ENCODE measurements at places on chromosomes 4 and X.

DNA sequence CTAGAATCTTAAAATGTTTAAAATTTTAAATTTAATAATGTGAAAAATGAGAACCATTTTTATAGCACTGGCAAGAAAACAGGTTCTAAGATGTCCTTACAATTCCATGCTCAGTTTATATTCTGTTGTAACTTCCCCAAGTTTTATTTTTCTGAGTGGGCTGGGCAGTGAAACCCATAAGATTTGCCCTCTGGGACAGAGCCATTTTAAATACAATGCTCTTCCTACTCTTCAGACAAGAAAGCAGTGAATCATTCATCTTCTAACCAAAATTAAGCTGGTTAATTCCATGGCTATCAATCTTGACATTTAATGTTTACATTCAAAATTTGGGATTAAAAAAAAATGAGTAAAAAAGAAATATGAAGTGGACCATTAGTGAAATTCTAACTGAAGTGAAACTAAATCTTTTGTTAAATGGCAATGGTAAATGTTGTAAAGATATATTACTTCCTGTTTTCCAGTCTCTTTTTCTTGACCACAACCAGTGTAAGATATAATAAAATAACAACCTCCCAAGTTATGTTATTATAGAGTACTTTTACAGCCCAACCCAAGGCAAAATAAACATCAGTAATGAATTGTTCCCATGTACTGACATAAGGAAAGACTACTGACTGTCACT is 37.2 kb upstream of the PTPN13 start:
- no peak for DNase-seq

- no peak for DNase-seq
Measured at GRCh38 chr4:42123071-42123644, 29.3 kb downstream of the BEND4 start.

DNA sequence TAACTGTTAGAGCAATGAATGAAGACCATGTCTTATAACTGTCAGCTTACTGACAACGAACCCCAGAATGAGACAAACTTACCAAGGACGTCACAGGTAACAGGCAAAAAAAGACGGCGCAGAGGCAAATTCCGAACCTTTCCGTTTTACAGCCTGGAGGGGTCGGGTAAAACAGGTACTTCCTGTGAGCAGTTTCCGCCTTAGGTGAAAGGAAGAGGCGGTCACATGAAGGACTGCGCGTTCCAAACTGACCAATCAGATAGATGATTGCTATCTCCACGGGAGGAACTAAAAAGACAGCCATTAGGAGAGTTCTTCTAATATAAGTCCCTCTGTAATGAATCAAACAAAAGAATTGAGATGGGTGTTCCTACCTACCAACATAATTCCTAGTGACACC is at the start of gene COX7B2:
Gene COX7B2, minus strand, starts transcription at position 168 of the 400 bp plus-strand sequence. CDS start 174,053 bp downstream, outside the sequence.
- no peak for DNase-seq

DNA sequence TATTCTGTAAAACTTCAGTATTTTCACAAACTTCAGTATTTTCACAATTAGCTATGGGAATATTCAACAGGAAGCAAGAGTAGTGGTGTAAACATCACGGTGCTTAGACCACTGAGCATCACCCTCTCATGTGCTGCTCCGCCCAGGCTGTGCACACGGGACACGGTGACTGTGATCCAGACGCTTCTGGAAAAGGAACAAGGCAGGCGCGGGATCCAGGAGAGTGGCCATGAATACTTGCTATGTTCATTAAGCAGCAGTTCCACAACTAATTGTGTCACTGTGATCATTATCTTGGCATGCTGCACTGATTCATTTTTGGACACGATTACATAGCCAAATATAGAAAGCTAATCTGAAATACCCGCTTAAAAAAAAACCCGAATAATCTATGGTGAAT is 19.6 kb upstream of the FAT1 start:
- DNase-seq: no peak

GRCh38 chrX:33032700-33033099 is 178.6 kb downstream of the DMD start:
- no peak for DNase-seq

DNA sequence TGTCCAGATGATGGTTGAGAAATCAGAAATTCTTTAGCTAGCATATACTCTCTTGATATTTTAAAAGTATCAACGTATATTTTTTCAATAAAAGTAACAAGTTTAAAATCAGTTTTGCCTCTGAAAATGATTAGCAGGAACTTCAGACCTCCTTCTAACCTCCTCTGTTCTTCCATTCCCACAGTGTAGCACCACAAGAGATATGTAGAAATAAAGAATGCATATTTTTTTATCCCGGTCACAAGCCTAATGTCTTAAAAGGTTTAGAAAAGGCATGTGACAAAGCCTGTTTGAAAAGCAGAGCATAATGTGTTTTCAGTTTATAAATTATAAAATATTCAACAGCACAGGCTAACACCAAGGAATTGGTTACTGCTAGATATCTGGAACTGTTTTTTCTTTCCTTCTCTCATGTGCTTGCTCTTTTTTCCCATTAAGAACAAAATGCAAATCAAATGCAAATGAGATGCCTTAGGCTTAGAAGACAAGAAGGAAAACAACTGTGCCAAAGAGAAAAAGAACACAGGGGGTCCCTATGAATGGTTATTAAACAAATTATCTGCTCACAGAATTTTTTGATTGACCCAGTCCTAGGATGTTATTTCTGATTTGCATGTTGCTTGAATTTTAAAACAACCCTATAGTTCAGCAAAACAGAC is 351.7 kb upstream of the FAM241A start:
- DNase-seq: no peak

GRCh38 chr4:22625311-22625710 is 67.4 kb upstream of the GBA3 start:
- no peak for DNase-seq

DNA sequence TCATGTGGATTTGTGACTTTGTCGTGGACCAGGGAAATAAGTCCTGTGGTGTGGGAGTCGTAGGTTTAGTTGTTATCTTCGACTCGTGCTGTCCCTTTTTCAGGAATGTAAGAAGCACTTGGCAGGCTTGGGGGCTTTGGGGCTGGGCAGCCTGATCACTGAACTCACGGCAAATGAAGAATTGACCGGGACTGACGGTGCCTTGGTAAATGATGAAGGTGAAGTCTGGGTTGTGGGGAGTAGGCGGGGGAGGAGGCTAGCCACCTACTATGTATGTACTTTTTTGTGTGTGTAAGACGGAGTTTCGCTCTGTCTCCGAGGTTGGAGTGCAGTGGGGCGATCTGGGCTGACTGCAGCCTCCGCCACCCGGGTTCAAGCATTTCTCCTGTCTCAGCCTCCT is 1.2 kb downstream of the TAF1 start:
- DNase-seq: no peak

DNA sequence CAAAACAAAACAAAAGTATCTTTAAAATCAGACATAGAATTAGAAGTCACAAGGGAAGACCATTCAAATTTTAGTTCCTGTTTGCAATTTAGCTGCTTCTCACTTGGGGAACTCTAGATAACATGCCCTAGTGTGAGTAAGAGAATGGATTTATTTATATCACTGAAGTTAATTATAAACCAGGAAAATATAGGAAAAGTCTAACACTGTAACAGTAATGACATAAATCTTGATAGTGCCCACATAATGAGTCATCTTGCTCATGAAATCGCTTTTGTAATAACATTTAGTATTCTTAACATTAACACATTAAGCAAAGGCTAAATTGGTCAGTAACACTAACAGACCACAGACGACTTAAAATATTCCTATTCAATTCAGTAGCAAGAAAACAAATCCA is 710.7 kb downstream of the STPG2 start:
- DNase-seq: no peak

DNA sequence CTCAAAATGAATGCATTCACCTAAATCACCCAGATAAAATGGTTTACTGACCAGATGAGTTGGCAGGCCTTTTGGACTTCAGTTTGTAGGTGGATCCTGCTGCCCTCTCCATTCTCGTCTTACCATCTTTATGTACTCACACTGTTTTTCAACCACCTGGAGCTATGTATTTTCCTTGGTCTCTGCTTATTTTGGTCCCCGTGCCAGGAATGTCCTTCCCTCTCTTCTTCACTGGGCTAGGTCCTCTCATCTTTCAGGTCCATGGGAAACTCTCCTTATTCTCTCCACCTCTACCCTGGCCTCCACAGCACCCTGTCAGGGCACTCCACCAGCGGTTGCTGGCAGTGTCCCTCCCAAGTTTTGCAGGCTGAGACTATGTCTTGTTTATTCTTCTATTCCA is 2.6 kb downstream of the GPRIN3 start:
- DNase-seq: no peak

DNA sequence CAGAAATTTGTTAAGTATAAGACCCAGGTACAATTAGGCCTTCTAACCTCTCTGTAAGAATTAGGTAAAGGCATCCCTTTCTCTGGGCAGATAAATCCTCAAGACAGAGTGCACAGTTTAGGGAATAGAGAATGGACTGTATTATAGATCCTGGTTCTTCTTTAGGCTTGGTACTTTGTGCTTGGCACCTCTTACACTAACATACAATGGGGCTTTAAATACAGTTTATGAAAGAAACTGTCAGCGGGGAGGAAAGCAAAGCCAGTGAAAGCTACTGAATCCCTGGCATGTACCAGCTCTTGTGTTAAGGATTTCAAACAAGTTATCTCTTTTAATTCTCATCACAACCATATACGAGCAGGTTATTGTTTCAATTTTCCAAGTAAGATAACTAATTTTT is 1350.0 kb downstream of the ADGRL3 start:
- DNase-seq: no peak

GRCh38 chr4:40848251-40848650 is 98.5 kb downstream of the NSUN7 start:
- DNase-seq: no peak

DNA sequence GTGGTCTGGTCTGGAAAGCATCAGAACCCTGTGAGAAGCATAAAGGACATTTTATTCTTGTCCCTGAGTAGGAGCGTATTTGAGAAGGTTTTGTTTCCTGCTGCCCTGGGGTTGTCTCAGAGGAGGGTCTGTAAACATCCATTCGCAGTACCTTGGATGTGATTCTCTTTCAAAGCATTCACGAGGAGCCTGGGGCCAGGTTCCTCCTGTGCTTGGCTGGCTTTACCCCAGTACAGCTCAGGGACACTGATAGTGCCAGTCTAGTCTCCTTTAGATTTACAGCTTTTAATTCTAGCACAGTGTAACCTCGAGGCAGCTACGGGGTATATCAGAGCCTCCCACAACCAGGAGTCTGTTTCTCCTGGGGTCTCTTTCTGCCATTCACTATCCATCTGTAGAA is 2.7 kb downstream of the CLRN2 start:
- DNase-seq: no peak

DNA sequence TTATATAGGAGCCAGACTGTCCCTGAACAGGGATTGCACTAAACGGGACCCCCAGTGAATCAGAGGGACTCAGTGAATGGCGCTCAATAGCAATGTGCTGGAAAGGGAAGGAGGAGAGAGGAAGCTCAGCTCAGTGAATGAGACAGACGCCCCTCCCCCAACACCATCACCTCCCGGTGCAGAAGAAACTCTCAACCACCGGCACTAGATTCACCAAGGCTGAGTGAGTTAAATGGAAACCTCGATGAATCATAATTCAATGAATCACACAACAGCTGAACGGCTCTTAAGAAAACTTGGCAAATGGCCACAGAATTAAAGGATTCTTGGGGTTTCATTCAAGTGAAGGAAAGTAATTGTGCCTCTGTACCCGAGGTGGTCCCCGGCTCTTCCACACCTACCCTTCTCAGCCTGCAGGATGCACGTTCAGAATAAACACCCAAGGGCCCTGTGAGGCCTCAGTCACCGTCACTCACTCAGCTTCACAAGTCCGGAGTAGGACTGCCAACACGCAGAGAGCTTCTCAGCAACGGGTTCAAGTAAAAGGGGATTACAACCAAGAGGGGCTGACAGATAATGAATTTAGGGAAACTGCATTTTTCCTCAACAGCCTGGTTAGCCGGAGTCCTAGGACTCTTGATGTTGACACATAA is 29.3 kb downstream of the CRMP1 start:
- no peak for DNase-seq

- DNase-seq: no peak
Measured at GRCh38 chr4:8847764-8848163, 23.9 kb downstream of the HMX1 start.

GRCh38 chr4:26238426-26238777 is 82.4 kb upstream of the RBPJ start:
- no peak for DNase-seq

- no peak for DNase-seq
Measured at GRCh38 chr4:169201222-169202144, 69.3 kb downstream of the SH3RF1 start.

DNA sequence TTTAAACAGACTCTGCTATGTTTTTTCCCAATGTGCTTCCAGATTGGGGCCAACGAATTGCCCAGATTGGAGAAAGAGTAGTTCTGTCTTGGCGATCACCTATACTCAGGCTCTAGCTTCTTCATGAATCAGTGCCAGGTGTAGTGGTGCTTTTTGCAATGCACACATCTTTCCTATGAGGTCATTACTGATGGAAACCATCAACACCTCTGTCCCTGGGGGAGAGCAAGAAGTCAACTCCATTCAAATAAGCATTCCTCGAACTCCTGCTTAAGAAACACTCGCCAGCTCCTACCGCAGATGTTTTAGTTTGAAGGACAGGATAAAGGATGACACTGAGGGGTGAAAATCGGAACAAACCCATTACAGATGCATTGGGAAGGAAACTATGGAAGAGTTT is 156.5 kb upstream of the DKK2 start:
- DNase-seq: no peak

- no peak for DNase-seq
Measured at GRCh38 chrX:10929747-10930146, 181.4 kb upstream of the HCCS start.

DNA sequence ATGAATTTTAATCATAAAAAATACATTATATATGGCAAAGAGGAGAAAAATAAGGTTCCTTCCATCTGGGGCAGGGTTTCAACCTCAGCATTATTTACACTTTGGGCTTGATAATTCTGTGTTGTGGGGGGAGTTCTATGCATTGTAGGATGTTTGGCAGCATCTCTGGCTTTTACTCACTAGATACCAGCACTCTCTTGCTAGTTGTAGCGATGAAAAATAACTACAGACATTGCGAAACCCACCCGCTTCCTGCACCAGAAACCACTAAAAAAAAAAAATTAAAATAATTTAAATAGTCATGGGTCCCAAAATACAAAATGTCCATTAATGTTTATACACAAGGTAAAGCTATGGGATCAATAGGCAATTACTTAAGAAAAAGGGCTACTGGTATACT is 52.7 kb downstream of the PPP3CA start:
- no peak for DNase-seq

Measured in neural crest cell (in vitro differentiated cells).